ENCODE measurements at places on chromosomes 1 and 21.

DNA sequence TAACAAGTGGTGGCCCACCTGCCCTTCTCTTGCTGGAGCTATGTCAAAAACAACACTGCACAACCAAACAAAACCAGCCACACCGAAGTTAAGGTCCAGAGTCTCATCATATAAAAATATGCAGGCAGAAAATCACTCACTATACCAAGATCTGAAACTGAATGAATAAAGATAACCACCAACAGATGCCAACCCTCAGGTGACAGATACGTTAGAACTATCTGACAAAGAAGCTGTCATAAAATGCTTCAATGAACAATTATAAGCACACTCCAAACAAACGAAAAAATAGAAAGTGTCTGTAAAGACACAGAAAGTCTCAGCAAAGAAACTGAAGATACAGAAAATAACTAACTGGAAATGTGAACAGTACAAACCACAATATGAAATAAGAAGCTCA is 14.0 kb downstream of the ZNF496 start:
- DNase-seq, result no peak

DNA sequence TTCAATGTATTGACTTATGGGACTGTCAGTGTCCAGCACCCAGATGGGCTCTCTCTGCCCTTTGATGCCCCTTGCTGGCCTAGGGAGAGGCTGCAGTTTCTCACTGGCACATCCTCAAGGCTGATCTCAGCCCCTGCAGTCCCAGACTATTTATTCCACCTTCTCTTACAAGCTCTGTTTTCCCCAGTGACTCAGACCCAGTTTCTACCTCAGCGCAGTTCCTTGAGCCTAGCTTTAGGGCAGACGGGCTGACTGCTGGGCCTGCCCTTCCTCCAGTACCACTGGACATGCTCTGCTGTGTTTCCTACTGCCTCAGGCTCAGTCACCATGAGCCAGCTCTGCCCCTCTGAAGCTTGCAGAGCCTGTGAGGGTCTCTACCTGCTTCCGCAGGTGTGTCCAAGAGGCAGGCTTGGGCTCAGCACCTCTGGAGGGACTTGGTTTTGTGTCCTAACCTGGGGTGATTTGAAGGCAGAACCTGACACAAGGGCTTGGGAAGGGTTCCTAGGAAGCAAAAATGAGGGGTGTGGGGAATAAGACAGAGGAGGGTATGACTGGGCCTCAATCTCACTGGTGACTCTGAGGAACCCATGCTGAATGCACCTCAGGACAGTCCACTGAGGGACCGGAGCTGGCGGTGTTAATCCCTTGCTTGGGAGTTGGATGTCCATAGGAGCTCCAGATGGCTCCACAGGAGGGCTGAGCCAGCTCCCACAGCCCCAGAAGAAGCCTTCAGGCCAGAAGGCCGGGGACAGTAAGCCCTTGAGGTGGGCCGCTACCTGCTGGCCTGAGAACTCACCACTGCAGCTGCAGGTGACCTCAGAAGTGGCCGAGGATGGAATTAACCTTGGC is 689.9 kb downstream of the MATN1 start:
- no peak for DNase-seq

DNA sequence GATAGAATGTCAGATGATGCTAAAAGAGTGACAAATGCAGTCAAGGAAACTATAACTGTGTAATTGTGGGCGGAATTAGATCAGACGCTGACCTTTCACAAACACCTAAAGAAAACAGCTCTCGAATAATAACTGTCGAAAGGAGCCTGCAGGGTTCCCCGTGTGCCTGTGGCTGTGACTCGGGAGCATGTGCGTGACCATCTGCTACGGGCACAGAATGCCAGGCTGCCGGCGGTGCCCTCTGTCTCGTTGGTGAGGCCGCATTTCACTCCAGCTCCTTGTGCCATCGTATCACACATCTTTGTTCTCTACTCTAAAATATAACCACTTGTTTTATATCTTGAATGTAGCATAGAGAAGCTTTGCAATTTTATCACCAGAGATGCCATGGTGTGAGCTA is 267.8 kb upstream of the FMN2 start:
- DNase-seq, result no peak

DNA sequence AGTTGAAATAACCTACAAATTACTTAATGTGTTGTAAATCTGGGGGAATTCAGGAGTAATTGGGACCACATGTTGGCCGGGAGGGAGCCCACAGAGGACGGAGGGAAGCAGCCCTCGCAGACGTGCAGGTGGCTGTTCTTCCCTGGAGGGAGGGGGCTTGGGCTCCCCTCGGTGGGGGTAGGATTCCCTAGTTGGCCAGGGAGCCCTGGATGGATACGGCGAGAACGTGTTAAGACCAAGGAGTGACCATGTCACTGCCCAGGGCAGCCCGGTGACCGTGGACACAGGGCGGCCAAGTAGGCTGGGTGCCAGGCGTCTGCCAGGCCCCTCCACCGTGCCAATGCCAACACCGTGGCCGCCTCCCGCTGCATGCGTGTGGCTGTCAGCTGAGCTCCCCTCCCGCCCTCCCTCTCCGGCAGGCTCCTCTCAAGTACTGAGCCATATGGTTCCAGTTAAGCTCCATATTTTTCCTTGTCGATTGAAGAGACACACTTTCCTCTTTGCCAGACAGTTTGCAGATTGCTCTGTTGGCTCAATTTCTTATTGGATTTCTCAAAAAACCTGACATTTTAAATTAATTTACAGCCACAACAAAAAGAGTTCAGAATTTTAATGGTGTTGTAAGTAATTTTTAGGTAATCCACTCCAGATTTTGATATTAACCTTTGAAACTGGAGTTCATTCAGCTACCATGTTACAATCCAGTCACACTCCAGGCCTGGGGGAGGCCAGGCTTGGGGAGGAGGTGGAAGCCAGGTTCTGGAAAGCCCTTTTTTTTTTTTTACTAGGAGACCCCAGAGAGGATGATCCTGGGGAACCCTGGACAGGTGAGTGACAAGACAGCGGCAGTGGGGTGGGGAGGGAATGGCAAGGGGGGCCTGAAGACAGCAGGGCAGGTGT is 71.2 kb downstream of the CASZ1 start:
- no peak for DNase-seq

DNA sequence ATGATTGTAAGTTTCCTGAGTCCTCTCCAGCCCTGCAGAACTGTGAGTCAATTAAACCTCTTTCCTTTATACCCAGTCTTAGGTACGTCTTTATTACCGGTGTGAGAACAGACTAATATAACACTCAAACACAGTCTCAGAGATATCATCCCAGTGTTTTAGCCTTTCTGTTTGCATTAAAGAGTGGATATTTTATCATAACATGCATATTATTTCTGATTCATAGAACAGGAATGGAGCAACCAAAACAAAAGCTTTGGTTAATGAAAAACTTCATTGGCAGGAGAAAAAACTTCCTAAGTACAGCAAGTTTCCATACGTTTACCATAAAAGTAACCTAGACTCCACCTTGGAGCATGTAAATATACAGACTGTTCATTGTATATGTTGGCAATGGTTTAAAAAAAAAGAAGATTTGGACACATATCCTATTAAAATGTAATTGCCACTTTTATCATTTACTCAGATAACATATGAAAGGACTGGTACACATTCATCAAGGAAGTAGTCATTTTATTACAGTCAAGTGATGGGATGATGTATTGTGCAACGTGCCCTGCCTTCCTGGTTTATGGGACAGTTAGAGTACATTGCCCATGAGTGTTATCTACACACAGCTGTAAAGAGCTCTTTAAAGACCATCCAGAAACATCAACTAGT is 144.8 kb downstream of the ETS2 start:
- no peak for DNase-seq

- no peak for DNase-seq
Measured at GRCh38 chr1:1219341-1219740, 5.4 kb upstream of the TNFRSF4 start.

GRCh38 chr1:196078691-196079090 is 529.5 kb downstream of the KCNT2 start:
- no peak for DNase-seq

DNA sequence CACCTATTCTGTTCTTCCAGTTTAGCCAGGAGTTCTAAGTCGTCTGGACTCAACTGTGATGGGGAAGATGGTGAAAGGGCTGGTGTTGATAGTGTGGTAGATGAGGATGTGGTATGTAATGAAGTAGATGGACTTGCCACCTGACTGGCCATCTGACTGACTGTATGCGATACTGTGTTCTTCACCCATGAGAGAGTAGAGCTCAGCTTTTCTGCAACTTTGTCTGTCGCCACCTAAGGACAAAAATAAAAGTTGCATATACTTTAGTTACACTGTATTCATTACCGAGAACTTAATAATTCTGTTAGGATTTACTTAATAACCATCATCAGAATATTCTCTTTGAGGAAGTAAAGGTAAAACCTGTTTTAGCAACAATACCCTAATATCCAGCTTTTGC is 48.5 kb downstream of the EVI5 start:
- no peak for DNase-seq

DNA sequence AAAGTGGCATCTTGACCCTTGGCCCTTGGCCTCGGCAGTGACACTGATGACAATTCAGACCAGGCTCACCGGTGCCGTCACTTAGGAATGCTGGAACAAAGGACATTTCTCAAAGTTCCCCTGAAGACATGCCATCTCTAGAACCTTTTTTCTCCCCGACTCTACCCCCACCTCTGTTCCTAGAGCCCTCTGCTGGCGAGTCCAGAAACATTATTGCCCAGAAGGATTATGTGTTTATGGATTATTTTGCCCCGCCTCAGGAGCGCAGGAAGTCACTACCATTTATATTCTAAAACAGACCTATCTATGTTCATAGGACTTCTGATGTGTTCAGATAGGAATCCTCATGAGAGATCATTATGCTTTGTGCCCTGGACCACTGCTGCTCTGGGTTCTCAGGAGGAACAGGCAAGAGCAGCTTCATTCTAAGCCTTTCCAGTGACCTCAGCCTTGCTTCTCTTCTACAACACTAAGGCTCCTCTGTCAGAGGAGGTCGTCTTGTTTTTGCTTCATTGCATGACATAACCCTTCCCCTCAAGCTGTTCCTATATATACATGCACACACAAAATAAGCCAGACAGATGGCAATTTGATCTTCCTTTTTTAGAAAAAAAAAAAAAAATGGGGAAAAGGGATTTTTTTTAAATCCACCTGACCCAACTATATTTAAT is 12.4 kb upstream of the SHISA4 start:
- DNase-seq, result no peak

DNA sequence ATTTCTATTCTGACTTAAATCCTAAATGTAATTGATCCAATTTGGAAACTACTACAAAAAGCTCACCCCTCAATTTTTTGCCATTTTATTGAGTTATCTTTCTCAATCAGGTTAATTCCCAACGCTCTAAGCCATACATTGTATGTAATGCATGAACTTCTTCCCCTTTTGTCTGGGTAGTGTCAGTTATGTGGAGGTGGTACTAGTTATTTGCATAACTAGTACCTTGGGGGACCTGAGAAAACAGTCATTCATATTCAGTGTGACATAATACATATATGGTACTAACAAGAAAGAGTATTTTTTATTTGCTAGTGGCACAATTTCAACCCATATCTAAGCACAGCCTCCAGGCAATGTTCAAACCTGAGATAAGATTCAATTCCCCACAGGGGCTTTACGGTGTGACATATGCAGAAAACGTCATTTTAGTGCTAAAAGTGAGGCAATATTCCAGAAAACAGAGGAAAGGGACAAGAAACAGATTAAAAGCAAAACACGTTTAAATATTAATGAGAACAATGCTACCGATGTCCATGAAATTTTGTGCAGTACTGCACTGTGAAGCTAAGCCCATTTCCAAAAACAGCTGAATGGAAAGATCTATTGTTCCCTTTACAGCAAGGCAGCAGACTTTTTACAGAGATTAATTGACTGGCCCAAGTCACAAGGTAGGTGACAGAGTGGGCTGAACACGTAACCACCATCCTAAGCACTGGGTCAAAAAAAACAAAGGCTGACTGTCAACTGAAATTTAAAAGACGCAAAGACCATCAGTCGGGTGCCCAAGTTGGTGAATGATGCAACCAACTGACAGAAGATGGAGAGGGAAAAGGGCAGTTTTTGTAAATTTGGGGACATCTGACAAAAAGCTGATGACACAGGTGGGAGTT is 1.4 kb downstream of the HLCS start:
- no peak for DNase-seq

Data from esophagus squamous epithelium (tissue), 5 donors.